ENCODE measurements at places on chromosomes 6 and 20.

GRCh38 chr6:125300992-125301434 is 754 bp downstream of the HDDC2 start:
- DNase-seq: no peak

DNA sequence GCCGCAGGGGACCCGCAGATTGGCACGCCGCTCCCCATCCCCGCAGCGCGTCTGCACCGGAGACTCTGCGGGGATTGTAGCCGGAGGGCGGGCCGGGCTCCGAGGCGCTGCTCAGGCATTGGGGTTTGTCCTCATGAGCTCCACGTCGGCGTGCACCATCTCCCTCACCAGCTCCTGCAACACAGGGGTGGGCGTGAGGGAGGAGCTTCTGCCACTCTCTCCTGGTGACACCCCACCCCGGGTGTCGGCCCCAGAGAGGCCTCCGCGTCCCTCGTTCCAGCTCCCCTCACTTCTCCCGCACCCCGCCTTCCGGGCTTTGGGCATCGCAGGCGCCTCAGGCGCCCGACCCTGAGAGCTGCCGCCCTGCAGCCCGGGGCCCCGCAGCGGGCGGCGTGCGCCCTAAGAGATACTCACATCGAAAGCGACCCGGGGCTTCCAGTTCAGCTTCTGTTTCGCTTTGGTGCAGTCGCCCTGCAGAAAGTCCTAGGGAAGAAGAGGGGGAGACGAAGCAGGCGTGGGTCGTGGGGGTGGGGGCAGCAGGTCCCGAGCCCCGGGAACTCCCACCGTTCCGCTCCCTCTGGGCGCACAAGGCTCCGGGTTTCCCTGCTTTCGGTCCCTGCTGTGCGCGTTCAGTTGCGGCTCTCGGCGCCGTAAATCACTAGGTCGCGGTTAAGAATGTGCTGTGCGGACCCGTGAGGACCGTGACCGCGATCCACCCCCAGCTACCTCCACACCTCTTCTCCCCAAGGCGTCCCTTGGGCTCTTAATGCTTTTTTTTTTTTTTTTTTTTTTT is 14.5 kb downstream of the FOXC1 start:
- DNase-seq: no peak

GRCh38 chr6:164066766-164067165 is 652.2 kb downstream of the QKI start:
- DNase-seq: no peak

- no peak for DNase-seq
Measured at GRCh38 chr20:46773680-46774079, 64.2 kb downstream of the SLC2A10 start.
